ENCODE measurements at places on chromosomes 7 and 10.

DNA sequence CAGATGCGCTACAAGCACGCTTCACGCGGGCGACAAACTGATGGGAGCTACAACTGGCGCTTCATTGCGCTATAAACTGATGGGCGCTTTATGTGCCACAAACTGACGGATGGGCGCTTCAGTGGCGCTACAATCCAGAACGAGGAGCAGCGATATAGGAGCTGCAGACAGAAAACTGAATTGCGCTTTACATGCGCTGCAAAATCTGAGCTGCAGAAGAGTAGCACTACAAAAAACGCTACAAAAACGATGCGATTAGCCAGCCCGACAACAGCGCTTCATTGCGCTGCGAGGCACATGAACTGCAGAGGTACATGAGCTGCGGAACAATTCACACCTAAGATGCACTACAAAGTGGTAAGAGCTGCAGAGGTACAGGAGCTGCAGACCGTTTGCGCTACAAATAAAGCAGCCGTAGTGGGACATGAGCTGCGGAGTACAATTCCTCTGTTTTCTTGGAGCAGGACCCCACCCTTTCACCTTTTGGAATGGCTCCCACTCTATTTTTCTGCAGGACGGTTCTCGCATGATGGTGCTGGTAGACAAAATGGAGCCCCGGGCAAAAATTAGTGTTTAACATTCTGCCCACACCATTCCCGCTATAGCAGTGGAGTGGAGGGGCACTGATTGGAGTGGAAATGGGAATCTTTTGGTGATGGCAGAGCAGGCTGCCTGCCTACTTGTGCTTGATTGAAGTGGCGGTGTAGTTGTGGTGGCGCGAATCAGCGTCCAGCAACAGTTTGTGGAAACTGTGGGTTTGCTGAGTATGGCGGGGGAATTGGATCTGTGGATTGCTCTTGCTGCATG is 1.2 kb upstream of the SGCE start:
- DNase-seq = no peak

DNA sequence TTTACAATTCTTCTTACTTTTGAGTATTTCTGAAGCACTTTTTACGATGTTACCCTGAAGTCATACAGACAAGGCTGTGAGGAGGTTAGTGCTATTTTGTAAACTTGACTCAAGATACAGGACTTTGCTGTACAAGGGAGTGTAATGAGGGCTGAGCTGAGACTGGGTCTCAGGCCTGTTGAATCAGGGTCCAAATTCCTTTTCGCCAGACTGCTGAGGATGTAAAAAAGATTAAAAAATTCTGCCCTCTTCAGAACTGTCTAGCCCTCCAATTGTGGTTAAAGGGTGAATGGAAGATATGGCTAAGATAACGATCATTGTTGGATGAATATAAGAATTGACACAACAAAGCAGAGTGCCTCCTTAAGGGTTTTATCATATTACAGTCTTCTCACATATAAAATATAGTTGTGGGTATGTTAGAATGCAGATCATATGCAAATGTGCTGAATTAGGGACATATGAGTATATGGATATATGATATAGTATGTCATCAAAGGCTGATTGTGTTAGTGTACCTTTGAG is 165.4 kb downstream of the SUGCT start:
- no peak for DNase-seq

GRCh38 chr7:8147760-8148463 is 114.1 kb downstream of the ICA1 start:
- DNase-seq = no peak

DNA sequence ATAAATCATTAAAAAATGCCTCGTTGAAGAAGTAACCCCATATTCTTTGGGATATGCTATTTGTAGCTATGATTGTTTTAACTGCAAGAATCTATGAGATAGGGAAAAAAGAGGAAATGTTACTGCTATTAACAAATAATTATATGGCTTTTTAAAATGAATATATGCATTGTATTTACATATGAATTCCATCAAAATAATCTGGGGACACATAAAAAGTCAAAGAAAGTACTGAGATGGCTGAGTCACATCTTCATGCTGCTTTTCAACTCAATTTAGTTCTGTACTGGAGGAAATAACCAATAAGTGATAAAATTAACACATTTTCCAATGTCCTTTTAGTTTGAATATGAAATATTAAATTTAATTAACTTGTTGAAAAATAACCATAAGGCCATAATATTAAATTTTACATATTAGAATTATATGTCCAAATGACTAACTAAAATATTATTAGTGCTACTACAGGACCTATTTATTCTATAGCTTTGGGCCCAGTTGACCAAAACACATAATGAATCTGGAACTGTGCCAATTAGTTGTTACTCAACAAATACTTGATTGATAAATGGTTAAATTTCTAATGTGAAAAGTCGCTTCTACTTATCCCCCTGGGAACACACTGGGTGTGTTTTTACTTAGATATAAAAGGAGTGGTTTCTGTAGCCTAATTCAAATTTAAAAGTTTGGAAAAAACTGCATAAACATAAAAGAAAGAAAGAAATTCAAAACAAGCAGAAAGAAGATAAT is 214.6 kb upstream of the PFKP start:
- no peak for DNase-seq

DNA sequence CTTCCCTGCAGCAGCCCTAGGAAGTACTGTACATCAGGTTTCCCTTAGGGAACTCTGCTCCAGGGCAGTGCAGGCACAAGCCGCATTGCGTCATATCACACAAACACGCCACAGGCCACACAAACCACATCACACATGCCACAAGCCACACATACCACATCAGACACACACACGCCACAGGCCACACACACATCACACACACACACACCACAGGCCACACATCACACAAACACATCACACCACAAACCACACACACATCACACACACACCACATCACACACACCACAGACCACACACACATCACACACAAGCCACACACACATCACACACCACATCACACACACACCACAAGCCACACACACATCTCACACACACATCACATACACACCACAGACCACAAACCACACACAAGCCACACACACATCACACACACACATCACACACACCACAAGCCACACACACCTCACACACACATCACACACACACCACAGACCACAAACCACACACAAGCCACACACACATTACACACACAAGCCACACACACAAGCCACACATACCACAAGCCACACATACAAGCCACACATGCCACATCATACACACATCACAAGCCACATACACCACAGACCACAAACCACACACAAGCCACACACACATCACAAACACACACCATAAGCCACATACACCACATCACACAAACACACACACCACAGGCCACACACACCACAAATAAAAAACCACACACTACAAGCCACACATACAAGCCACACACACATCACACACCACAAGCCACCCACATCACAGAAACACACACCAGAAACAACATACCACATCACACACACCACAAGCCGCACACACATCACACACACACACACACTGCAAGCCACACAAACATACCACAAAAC is 53.4 kb downstream of the TMEM209 start:
- no peak for DNase-seq

DNA sequence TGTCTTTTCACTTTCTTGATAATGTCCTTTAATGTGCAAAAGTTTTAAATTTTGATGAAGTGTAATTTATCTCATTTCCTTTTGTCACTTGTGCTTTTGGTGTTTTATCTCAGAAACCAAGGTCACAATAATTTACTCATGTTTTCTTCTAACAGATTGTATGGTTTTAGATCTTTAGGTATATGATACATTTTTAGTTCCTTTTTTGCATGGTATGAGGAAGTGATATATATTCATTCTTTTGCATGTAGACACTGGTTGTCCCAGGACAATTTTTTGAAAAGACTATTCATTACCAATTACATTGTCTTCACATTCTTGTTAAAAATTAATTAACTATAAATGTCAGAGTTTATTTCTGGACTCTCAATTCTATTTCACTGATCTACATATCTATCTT is 39.8 kb upstream of the GPR22 start:
- DNase-seq = no peak

All from left renal pelvis (tissue), 4 donors.